Kidney tubule cell (primary cell): ENCODE measurements at places on chromosomes 13 and 19.

- no peak for DNase-seq
These were observed 71.5 kb upstream of the GJB6 start for GRCh38 chr13:20303636-20304035.

DNA sequence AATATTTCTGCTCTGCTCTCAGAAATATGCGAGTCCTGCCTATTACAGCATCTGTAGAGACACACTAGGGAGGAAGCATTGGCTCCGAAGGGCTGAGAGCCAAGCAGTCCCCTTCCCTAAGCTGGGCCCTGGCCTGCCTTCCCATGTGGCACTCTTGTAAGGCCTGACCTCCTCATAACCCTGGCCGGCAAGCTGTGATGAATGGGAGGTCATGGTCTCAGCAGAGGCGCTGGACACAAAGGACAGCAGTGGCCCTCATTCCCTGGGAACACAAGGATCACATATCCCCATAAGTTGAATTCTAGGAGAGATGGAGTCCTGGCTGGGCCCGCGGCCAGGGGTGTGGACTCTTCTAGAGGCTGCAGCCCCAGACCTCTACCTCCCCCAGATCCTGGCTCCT lies 483.3 kb downstream of the ZNF536 start:
- no peak for DNase-seq

DNA sequence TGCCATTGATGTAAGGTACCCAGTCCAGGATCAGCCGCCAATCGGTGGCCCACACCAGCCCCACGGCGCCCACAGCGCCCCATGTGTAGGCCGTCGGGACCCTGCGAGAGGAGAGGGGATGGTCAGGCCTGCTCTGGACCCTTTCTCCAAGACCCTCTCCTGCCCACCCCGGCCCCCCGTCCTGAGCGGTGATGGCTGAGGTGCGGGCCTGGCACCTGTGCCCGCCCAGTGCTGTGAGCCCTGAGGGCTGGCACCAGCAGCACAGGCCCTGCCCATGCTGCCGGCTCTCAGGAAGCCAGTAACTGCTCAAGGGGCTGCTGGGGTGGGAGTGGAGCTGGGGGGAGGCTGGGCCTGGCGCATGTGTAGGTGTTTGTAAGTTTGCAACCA lies 5.8 kb downstream of the UQCR11 start:
- DNase-seq: no peak

- DNase-seq: peak; percentile 99
These were observed 220.9 kb downstream of the FOXO1 start for GRCh38 chr13:40445557-40445990.

DNA sequence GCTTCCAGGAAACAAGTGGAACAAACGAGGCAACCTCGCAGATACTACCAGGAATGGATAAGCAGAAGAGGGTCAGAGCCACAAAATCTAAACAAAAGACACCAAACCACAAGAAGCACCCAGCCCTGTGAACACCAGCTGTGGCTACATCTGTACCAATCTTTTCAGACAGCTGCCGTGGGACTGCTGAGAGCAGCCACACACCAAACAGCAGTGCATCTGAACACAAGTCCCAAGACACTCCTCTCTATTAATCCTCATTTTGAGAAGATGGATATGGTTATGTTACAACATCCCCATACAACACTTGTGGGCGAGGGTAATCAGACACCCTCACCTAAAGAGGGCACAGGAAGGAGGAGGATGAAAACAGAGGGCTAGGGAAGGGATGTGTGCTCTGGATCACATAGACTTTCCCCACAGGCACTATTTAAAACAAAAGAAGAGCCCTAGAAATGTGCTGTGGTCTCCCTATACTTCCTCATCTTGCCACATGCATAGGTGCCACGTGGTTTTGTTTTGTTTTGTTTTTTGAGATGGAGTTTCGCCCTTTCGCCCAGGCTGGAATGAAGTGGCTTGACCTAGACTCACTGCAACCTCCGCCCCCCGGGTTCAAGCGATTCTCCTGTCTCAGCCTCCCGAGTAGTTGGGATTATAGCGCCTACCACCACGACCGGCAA lies 41.6 kb upstream of the ZNF14 start:
- DNase-seq: no peak

DNA sequence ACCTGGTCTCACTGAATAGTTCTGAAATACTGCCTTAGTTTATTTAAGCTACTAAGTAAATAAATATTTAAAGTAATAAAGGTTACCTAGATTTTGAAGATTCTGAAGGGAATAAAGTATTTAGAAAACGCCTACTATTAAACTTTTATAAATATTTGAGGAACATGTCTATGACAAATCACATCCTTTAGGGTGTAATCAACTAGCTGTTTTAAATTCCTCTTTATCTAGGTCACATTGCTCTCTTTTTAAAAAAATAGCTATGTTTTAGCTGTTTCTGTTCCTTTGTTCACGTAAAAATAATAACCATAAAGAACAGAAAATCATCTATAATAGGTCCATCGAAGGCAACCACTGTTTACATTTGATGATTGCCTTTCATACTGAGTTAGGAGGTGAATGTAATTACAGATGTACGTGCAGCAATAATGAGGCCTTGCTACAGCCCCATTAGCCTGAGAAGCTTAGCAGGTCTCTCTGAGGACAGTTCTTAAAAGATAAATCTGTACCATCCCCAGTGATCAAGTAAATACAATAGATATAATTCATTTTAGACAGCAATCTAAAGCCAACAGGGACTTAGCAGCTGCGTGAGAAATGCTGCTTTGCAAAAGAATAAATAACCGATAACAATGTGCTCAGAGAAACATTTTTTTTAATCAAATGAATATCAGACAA lies 449.5 kb downstream of the LIG4 start:
- DNase-seq: no peak

- DNase-seq: no peak
These were observed 11.3 kb downstream of the GPR12 start for GRCh38 chr13:26749285-26749684.

- DNase-seq: no peak
These were observed 3.5 kb downstream of the CIC start for GRCh38 chr19:42272535-42272897.

- DNase-seq: peak; percentile 33
These were observed 143.5 kb upstream of the UBL3 start for GRCh38 chr13:29993716-29994488.

- peak; percentile 52 for DNase-seq
These were observed 58.9 kb upstream of the TM9SF2 start for GRCh38 chr13:99442273-99442895.

DNA sequence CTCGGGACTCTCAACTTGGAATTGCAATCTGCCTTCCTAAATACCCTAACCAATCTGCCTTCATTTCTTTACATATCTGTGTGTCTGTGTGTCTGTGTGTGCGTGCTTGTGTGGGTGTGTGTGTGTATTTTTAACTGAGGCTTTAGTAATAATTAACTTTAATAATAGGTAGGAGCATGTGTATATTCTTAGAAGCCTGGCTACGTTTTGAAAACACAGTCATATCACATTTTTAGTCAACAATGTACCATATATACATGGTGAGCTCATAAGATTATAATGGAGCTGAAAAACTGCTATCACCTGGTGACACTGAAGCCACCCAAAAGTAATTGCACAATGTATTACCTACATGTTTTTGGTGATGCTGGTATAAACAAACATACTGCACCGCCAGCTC lies 65.4 kb upstream of the ATXN8OS start:
- DNase-seq: peak; percentile 9

- DNase-seq: peak; percentile 39
These were observed 12.2 kb upstream of the LILRA5 start for GRCh38 chr19:54325194-54325621.

DNA sequence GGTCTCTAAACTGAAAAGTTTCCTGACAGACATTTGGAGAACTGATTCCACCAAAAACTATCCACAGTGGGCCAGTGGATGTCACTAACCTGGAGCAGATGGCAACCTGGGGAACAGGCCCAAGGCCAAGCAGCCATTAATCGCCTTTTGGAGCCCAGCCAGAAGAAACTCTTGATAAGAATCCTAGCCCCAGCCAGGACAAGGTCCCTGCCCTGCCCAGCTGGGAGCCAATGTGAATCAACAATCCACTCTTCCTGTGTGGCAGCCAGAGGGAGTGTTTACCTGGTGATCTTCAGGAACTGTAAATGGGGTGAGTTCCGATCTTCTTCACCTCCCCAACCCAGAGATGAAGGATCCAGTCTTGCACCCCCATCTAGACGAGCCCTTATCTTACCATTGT lies 14.5 kb upstream of the IGSF23 start:
- no peak for DNase-seq

GRCh38 chr13:41917641-41918040 lies 43.3 kb downstream of the VWA8 start:
- peak; percentile 39 for DNase-seq

DNA sequence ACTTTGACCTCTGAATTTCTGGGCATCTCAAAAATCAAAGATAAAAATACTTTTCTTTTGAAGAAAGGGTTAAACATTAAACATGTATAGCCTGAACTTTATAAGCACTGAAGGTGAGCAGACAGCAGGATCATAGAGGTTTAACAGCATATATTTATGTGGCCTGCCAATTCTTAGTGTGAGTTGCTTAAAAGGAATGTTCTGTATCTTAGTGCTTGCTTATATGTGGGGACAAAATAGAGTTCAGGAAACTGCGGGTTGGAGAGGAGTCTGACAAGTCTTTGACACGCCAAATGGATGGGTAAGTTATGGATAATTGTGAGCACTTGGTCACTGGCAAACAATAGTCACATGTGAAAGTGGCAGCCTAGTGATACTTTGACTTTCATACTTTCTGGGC lies 1419.4 kb upstream of the SPRY2 start:
- DNase-seq: peak; percentile 53

DNA sequence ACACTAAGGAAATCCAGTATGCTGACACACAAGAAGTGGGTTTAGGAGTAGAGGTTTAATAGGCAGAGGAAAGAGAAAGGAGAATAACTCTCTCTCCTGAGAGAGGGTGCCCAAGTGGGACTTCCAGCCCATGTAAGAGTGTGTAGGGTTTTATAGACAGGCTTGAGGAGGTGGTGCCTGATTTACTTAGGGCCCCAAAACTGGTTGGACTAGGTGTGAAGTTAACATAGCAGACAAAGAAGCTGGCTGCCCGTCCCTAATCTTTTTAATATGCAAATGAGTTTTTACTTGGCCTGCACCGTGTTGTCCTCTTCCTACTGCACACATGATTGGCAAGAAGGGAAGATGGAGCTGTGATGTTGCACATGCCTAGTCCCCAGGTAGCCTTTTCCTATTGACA lies 752.5 kb upstream of the SLITRK5 start:
- DNase-seq: no peak

- DNase-seq: no peak
These were observed 20.2 kb downstream of the VSTM2B start for GRCh38 chr19:29545866-29546582.

- DNase-seq: no peak
These were observed 375.5 kb downstream of the PCDH20 start for GRCh38 chr13:61040181-61040580.

DNA sequence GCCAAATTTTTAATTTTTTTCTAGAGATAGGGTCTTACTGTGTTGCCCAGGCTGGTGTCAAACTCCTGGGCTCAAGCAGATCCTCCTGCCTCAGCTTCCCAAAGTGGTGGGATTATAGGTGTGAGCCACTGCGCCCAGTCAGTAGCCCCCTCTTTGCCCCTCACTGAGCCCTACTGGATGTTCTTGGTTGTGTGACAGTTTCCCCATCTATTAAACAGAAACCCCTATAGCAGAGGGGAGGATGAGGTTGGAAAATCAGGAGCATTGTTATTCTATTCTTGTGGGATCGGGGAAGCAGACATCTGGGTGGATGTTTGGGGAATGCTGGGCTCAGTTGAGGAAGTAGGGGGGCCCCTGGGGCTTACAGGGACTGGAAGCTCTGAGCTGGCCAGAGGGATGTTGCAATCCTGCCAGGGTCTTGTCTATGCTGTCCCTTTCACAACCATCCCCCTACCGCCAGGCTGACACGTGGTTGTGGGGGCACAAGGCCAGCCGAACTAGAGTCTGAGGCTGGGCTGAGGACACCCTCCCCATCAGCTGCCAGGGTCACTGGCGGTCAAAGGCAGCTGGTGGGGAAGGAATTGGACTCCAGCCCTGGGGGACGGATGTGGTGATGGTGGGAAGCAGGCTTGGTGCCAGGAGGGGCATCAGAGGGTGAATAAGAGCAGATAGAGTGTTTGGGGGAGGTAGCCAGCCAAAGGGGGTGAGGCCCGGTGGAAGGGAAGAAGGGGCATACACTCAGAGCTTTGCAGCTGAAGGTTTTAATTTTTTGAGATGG lies 10.9 kb downstream of the APOC1 start:
- no peak for DNase-seq

DNA sequence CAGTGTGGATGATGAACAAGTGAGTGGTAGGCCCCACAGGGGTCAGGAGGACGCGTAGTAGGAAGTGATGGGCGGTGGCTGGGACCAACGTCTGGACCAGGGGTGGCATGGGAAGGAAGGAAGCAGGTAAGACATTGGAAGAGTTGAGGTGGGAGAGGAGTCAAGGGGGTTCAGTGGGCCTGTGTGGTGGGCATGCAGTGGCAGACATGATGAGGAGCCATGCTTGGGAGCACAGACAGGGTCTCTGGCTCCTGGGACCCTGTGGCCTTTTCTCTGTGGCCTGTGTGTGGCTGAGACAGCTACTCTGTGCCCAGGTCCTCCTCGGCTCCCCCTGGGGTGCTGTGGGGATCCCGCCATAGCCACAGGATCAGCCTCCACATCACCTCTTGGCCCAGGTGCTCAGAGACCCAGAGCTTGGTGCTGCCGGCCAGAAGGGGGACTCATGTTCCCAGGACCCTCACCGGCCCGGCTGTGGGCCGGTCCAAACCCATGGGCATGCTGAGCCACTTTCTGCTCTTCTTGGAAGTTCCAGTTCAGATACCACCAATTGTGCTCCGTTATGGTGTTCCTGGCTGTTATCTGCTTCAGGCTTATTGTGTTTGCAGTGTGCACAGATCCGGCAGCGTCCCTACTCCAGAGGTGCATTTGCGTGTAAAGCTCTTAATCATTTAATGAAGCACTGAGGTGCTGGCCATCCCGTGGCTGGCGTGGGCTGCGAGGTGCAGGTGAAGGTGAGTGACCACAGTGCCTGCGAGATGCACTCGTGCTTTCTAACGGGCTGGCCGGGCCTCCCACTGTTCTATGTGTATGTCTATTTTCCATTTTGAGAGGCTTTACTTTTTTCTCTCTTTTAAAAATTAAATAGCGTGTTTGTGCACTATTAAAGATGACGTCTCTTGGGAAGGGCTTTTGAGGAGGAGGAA lies 147.9 kb downstream of the TEX29 start:
- no peak for DNase-seq

GRCh38 chr13:44899967-44900366 lies 89.3 kb downstream of the NUFIP1 start:
- DNase-seq: peak; percentile 8
